ENCODE measurements at places on chromosomes 6 and 20.

GRCh38 chr6:90304308-90304707 lies 7.7 kb upstream of the BACH2 start:
- DNase-seq: no peak

- no peak for DNase-seq
Observed at GRCh38 chr6:13561624-13562267, 12.7 kb upstream of the SIRT5 start.

DNA sequence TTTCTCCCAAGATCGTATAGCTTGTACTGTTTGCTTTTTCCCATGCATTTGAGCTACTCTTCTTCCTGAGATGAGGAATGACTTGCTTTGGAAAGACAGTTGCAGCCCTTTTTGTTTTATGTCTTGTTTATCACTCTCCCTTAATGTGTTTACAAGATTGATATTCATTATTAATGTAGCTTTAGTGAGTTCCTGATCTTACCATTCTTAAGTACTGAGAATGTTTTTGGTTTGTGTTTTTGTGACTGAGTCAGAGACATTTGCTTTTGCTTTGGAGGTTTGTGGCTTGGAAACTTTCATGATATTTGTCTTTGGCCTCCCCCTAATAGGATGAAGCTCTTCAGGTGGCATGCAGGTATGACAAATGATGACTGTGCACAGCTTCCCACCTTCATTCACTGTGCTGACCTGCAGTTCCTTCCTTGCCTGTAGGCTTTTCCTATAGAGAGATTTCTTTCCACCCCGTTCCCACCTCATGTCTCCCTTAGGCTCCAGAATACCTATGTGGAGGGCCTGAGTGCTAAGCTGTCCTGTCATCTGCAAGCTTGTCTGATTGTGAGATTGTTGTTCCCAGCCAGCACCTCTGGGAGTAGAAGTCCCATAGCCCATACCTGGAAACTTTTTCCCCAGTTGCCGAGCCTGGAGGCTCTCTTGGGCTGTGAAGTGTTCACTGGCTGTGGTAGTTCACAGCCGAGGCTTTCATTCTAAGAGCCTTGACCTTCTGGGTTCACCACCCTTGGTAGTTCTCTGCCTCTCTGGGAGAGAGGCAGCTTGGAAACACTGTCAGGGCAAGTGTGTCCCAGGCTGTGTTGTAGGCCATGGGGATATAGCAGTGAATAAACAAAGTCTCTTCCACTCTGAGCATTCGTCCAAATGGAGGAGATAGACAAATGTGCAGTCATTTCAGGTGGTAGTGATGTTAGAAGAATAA lies 27.1 kb downstream of the CDS2 start:
- DNase-seq: no peak

GRCh38 chr6:24690593-24690992 lies 23.7 kb downstream of the ACOT13 start:
- DNase-seq: no peak

DNA sequence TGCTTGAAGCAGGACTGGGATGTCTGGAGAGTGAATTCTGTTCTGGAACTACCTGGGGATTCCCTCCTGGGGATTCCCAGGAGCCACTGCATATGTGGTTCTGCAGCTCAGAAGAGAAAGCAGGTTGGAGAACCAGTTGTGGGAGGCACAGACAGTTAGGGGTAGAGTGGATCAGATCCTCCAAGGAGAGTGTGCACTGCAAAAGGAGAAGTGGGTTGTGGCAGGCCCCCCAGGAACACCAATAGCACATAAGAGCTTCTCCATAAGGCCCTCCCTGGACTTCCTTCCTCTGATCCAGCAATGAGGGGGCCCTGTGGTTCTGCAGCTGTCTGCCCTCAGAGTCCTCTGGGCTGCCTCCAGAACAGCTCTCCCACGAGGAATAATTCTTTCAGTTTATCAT lies 369.2 kb upstream of the CNR1 start:
- DNase-seq: no peak

- DNase-seq: no peak
Observed at GRCh38 chr6:9308284-9308683, 872.9 kb upstream of the SLC35B3 start.

DNA sequence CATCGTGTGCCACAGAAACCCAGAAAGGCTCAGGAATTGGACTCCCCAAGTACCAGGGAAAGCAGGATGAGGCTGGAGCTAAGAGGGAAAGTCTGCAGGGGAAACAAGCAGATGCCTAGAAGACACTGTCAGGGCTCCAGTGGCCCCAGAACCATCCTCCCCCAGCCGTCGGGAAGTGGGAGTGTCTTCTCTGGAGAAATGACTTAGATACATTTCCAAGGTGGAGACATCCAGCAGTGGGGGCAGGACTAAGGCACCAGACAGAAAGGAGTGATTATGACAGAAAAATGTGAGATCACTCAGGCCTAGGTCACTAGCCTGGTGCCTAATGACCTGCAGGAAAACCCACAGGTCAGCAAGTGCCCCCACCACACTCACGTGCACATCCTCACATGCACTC lies 36.0 kb upstream of the VSX1 start:
- no peak for DNase-seq

- DNase-seq: no peak
Observed at GRCh38 chr6:32058511-32058963, 20.3 kb downstream of the CYP21A2 start.

DNA sequence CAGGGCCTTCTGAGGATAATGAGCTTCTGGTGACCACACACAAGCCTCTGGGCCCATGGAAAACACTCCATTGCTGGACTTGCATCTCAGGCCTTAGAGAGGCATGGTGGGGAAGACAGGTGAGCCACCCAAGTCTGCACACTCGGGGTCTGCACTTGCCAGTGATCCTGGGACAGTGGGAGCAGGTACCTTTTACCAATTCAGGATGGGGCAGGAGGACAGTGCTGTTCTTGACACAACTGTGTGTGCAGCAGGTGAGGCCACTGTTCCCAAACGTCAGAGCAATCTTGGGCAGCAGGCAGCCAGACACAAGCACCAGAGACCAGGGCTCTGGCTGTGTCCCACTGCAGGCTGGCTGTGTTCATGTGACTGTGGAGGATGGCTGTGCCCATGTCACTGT lies 221.3 kb downstream of the ERMARD start:
- no peak for DNase-seq

- no peak for DNase-seq
Observed at GRCh38 chr6:78533426-78533825, 333.9 kb upstream of the IRAK1BP1 start.

DNA sequence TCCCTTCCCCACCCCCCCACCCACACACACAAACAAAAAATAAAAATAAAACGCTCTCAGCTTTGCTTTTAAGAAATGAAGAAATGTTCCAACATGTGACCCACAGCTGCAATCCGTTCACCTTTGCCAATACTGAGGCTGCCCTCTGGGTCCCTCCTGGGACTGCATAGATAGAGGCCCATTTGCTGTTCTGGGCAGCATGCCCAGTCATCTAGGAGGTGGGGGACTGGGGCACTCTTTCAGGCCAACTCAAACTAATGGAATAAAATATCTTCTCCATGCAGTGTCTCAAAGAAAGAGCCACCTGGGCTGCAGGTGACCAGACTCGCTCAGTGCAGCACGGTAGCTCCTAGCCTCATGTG lies 79.9 kb downstream of the SLC22A3 start:
- no peak for DNase-seq

- DNase-seq: no peak
Observed at GRCh38 chr20:53399592-53400335, 193.9 kb downstream of the ZNF217 start.

DNA sequence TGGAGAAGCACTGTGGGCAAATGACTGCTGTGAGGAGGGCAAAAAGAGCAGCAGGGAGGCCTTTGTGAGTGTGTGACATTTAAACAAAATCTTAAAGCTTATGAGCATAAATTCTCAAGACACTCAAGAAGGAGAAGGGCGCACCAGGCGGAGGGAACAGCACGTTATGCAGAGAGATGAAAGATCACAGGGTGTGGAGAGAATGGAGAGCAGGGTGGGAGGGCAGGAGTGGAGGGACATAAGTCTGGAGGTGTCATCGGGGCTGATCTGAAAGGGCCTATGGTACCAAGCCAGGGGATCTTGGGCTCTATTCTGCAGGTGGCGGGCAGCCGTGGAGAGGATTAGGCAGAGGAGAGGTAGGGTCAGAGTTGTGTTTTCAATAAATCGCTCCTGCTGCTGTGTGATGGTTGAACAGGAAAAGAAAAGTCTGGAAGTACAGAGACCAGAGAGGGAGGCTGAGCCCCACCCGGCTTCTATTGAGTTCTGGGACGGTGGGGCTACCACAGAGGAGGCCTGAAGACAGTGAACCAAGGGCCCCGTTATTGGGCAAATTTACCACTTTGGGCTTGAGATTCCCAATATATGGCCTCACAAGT lies 24.3 kb upstream of the DLGAP4 start:
- no peak for DNase-seq

DNA sequence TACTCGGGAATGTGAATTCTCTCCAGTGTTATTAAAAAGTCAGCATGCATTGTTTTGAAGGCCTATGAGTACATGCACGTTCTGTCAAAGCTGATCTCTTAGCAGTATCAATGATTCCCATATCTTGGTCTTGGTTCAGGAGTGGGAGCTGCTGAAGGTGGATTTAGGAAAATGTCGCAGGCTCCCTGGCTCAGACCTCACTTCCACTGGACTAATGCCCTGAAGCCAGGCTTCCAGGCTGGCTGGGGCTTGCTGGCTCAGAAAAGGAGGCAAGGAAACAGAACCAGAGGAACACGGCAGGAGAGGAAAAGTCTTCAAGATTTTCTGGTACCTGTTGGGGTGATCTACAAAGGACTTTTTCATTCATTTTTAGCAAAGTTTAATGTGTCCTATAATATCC lies 81.6 kb downstream of the OLIG3 start:
- DNase-seq: no peak

DNA sequence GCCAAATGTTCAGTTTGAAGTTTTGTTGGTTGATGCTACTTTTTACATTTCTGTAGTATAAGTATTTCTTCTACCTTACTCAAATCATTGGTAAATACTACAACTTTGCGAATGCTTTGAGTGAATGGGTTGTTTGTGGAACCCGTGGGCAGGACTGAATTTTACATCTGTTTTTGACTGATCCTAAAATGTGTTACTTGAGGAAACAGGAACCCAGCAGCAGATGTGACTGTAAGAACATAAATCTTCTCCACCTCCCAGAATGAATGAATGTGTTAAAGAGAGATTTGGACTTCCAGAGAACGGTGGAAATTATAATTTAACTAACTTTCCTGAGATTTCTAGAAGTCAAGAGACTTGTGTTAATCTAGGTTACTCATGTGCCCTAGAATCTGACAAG lies 728.5 kb upstream of the MARCKS start:
- DNase-seq: no peak

GRCh38 chr6:144090384-144090783 lies 5.0 kb downstream of the SF3B5 start:
- DNase-seq: no peak

GRCh38 chr6:33195304-33196165 lies 3.3 kb upstream of the COL11A2 start:
- DNase-seq: no peak

DNA sequence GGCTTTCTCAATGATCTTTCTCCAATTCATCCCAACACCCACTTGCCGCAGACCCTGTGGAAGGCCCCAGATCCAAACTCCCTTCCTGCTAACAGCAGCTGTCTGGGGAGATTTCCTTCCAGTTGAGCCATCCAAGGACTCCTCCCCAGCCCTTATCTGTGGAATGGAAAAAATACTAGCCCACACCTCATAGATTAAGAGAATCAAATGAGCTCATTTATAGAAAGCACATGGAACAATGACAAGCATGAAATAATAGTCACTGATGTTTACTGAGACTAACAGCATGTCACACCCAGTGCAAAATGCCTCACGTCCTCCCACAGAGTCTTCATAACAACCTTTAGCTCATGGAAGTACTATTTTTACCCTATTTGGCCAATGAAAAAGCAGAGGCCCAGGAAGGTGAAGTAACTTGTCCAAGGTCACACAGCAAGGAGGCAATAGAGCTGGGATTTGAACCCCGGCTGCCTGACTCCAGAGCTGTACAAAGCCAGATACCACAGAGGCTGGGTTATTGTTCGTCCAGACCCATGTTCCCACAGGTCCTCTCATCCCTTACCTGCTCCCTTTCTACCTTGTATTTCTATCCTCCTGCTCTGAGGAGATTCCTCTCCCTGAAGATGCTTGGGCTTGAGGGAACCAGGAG lies 23.4 kb upstream of the PTGIS start:
- no peak for DNase-seq

- peak; percentile 46 for DNase-seq
Observed at GRCh38 chr20:34562641-34563040, 4.1 kb downstream of the MAP1LC3A start.

DNA sequence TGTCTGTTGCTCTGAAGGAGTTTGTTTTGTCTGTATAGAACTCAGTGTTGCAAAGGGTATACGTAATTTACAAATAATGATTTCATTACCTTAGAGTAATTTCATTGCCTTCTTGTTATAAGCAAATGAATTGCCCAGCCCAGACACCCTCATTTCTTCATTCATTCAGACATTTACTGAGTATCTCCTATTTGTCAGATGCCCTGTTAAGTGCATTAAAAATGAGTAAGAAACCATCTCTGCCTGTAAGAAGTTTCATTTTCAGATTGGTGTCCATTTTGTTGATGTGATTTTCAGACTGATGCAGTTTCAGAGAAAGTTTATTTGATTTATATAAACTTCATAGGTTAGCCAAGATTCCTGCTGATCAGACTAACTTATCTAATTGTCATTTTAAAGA lies 429.3 kb downstream of the PHF3 start:
- no peak for DNase-seq

- DNase-seq: no peak
Observed at GRCh38 chr6:42877695-42878094, 1.7 kb upstream of the RPL7L1 start.

DNA sequence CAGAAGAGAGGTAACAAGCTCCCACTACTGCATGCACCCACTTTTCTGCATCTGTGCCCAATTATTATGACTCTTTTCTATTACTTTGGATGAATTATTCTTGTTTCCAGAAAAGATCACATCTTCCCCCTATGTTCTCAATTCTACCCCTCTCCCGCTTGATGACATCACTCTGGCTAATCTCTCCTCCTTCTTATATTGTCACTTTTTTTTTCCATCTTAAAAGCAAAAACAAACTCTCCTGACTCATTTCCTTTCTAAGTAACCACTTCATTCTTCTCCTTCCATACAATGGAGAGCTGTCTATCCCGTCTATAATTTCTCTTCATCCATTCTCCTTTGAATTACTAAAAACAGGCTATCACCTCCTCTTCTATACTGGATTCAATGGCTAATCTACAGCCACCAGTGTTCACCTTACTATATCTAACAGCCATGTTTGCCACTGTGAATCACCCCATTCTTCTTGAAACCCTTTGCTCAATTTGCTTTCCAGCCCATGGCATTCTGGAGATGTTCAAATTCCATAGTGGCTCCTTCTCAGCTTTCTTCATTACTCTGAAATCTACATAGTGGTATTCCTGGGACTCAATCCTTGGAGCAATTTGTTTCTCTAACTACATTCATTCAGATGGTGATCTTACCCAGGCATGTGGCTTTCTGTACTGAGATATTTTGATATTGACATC lies 378.4 kb downstream of the ARHGAP18 start:
- DNase-seq: no peak

Data from D721Med (cell line).